GM12865 (cell line): ENCODE measurements at places on chromosomes 5 and 9.

- DNase-seq, result no peak
These were observed 207.0 kb upstream of the CTNND2 start for GRCh38 chr5:12111261-12111660.

DNA sequence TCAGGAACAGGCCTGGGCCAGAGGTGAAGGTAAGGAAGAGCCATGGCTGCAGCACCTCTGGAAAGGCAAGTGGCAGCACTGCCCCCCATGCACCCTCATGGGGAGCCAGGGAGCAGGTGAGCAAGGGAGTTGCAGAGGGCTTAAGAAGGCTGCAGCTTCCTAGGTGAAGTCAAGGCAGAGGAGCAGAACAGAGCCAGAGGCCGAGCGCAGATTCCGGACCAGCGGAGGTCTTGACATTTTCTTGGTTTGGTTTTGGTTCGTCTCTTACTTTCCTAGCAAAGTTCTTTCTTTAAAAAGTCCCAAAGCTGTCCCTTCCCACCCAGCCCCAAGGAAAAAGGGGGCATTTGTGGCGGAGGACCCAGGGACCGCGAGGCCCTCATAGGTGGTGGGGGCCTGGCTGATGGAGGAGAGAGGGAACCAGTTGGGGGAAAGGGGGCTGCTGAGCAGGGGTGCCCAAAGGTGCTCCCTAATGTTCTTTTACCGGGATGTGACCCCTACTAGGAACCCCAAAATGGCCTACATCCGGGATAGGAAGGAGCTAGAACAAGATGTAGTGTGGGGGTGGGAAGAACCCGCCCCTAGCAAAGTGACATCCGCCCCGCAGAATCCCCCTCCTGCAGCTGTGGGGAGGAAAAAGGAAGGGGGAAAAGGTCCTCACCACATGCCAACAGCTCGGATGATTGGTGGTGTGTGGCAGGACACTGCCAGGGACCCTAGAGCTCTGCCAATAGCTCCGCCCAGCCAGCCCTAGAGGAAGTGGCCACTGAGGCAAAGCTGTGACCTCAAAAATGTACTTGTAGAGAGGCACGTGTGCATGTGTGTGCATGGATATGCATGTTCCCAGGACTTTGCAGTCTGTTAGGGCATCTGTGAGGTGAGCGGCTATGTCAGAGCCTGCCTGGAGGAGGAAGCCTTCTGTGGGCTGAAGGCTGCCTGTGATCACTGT lies 914 bp upstream of the CD72 start:
- DNase-seq, result peak; percentile 80

- no peak for DNase-seq
These were observed 76.1 kb downstream of the SLC28A3 start for GRCh38 chr9:84264307-84265029.

DNA sequence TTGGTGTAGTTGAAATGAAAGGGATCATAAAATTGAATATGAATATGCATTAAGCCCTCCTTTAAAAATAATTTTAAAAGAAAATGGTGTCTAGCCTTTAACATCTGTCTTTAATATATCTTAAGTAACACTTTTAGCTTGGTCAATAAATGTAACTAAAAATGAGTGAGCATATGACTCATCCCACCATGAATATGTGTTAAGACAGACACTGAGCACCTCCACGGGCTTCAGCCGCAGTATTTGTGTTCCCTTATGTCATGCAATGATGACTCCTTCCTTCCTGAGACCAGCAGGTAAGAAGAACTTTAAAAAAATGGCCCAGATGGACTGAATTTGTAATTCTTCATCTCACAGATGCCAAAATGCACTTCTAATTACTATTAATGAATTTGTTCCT lies 563.2 kb downstream of the NR2F1-AS1 start:
- no peak for DNase-seq

DNA sequence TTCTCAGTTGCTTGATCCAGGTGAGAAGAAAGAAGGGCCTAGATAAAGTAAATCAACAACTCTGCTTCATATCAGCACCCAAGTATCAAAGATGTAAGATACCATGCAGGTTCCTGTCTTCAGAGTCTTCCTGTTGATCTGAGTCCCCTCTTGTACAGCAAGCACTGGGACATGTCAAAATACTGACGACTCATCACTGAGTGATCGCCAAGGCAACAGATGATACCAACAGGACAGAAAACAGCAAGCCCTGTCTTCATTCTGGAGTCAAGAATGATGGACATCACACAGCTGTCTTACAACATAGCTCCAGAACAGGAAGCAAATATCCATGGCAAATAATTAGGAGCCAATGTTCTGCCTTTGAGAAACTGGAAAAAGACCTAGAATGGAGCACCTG lies 83.7 kb downstream of the TARS1 start:
- DNase-seq, result no peak
